ENCODE measurements at places on chromosomes 4 and X.

- no peak for DNase-seq
These were observed 2.2 kb downstream of the PCDH10 start for GRCh38 chr4:133151341-133151690.

- no peak for DNase-seq
These were observed 129.7 kb downstream of the FRAS1 start for GRCh38 chr4:78186597-78187543.

DNA sequence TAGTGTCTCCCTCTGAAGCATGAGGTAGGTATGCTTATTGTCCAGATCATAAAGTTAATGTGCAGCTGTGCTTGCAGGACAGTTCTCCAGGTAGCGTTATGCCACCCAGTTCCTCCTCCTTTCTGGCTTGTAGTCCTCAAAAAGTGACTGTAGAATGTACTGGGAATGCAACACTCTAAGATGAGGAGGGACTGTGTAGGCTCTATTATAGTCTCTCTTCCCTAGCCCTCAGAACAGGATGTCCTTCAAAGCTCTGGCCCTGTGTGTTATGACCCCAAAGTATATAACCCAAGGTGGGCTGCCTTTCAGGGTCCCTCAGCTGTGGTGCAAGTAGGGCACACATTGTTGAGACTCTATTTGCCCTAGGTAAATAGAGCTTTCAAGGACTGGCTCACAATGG lies 20.8 kb upstream of the MANBA start:
- no peak for DNase-seq

DNA sequence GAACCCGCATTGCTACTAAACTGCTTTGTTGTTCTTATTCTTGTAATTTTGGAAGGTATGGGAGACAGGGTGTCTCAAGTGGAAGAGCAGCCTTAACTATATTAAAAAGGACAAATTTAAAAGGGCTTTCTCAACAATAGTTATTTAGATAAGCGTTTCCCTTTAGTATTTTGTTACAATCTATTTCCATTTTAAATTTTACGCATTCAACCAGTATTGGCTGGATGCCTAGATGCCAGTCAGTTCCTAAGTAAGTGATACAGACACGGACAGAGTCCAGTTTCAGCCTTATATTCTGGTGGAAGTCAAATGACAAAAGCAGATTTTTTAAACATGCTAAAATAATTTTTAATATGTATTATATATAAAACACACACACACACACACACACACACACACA lies 28.3 kb downstream of the FAT1 start:
- no peak for DNase-seq

DNA sequence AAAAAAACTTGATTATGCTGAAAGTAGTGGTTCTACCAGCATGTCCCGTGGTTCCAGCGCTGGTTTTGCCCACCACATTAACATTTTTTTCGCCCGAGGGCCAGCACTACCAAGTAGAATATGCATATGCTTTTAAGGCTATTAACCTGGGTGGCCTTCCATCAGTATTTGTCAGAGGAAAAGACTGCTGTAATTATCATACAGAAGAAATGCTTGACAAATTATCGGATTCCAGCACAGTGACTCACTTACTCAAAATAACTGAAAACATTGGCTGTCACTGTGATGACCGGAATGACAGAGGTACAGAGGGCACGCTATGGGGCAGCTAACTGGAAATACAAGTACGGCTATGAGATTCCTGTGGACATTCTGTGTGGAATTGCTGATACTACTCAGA lies 34.6 kb downstream of the PRPS2 start:
- no peak for DNase-seq

- no peak for DNase-seq
These were observed 101.0 kb downstream of the HMX1 start for GRCh38 chr4:8770518-8771257.

- no peak for DNase-seq
These were observed 269.4 kb upstream of the FAT4 start for GRCh38 chr4:125045311-125045710.

DNA sequence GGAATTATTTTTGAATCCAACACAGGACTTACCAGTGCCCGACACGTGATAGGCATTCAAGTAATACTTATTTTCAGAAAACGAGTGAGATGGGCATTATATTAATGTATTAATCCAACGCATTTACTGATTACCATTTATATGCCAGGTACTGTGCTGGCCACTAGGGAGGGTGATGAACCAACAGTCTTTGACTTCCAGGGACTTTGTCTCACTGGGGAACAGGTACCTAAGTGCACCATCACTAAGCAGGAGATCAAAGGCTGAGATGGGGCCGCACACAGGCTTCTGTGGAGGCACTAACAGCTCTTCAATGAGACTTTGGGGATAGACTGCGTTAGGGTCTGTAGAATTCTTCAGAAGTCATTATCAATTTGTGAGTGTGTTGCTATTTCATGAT lies 5.7 kb upstream of the TADA2B start:
- no peak for DNase-seq

GRCh38 chr4:139319571-139319970 lies 17.3 kb upstream of the NDUFC1 start:
- no peak for DNase-seq

DNA sequence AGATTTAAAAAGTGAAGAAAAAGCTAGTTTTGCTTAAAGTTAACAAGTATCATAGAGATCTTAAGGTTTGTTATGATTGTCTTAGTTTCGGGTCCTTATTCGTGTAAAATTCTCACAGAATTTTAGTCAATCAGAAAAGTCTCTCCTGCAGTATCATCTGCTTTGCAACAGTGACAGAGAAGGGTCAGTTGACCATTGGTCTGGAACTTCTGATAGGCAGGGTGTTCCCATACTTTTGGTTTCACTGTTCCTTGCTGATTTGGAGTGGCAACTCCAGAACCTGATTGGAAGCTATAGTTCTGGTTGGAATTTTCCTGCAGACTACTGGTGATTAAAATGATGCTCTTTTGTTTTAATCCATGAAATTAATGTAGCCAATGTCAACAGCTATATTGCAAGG lies 1.8 kb downstream of the IL15 start:
- no peak for DNase-seq

DNA sequence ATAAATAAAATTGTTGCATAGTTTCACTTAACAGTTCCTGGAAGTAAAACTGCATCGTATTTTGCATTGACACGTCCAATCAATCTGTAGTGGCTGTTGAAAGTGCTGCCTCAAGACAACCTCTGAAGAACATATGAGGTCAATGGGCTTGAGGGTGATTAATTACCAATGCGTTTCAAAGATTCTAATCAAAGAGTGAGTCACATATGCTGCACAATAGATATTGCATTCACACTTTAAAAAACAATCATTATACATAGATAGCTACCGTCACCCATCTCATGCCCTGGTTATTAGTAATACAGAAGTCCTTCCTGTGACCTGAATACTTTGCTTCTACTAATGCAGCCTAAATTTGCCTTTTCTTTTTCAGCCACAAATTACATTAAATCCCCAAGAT lies 743.3 kb upstream of the SLIT2 start:
- DNase-seq = no peak

- DNase-seq = no peak
These were observed 28.8 kb upstream of the SETD7 start for GRCh38 chr4:139584784-139585183.

GRCh38 chr4:26557164-26557563 lies 26.7 kb upstream of the TBC1D19 start:
- DNase-seq = no peak

- DNase-seq = no peak
These were observed 118.8 kb downstream of the PDLIM5 start for GRCh38 chr4:94570558-94570957.

- no peak for DNase-seq
These were observed 7.3 kb upstream of the RAB9B start for GRCh38 chrX:103839404-103839803.

DNA sequence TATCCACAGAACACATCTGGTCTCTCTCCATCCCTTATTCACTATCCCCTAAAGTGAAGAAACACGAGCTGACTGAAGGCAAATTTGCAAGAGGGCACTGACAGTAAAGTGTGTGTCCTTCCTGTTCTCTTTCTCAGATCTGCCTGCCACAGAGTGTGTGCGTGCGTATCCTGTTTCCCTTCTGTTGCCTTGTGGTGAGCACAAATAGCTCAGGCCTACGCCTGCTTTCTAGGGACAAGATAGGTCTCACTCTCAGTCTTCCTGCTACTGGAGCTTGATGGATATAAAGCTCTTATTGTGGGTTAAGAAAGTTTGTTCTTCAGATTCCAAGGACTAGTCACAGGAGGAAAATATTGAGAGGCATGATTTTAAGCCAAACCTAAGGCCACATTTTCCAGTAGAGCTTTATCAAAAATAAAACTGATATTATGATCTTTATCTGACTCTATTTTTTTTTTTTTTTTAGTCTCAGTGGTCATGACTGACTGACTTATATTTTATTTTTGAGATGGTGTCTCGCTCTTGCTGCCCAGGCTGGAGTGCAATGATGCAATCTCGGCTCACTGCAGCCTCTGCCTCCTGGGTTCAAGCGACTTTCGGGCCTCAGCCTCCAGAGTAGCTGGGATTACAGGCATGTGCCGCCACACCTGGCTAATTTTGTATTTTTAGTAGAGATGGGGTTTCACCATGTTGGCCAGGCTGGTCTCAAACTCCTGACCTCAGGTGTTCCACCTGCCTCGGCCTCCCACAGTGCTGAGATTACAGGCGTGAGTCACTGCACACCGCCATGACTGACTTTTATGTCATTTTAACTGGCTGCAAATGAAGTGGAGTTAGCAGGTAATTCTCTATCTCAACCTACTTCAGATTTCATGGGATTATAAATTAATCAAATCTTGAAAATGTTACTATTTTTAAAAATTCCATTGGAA lies 140.3 kb upstream of the SH3RF1 start:
- DNase-seq = no peak

DNA sequence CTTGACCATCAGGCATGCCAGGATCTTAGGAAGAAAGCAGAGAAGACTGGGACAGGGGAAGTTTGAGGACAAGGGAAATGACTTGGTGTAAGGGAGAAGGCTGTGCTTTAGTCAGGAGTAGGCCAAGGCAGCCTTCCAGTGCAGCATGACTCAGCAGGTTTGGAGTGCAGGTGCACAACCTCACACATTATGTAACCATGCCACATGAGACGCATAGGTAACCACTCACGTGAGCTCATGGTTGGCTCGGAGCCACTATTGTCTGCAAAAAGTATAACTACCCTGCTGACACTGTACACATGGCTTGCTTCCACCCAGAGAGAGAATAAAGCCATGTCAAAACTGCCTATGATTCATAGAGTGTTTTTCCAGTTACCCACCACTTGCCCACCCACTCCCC lies 715.9 kb downstream of the SMARCA1 start:
- DNase-seq = no peak

DNA sequence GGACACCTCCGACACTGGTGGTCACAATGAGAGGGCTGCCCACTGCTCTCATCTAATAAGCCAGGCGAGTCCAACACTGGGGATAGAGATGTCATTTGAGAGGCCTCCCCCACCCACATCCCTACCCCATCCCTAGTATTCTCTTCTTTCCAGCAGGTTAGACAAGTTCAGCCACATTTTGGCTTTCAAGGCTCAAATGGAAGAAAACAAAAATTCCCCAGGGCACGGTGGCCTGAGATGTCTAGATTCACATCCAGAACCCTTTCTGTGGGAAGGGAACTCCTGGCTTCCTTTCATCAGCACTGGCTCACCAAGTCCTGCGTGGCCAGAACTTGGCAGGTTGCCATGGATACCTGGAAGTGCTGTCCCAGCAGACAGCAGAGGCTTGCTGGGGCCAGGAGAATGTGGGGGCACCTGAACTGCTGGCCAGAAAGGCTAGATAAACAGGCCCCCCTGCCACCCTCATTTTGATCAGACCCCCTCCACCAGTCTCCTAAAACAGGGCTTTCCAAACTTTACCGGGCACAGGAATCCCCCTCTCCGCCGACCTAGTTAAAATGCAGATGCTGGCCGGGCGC lies 1.3 kb upstream of the NYX start:
- DNase-seq = no peak

GRCh38 chr4:41360921-41361793 lies 104.4 kb downstream of the UCHL1 start:
- no peak for DNase-seq

- DNase-seq = no peak
These were observed 145.1 kb downstream of the APBB2 start for GRCh38 chr4:41069257-41069656.

GRCh38 chr4:15186149-15186548 lies 183.9 kb downstream of the CPEB2 start:
- no peak for DNase-seq

GRCh38 chrX:66638591-66639500 lies at the start of gene EDA2R:
TSS of gene EDA2R (minus strand) at chrX:66639078. CDS start at chrX:66616020, 23,058 bp downstream.
- DNase-seq = no peak

DNA sequence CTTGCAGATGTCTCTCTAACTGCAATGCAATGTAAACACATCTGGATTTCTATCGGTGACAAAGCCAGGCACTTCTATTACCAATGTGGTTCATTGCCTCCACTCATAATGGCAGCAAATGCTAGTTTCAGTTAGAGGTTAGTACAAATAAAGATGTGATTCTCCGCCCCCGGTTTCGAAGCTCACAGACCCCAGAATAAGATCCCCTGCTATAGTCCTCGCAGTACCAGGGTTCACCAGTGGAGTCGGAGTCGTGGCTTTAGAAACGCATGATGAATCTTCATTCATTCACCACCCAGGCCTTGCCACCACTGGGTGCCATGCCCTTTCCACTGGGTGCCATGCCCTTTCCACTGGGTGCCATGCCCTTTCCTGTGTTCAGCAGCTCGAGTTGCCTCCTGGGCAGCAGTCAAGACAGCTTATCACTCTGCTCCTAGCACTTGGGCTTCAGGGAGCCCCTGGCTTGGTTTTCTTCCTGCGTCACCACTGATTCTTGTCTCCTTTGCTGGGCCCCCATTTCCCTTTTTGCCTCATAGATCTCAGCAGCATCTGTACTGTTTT lies 3.5 kb upstream of the NAA10 start:
- no peak for DNase-seq

DNA sequence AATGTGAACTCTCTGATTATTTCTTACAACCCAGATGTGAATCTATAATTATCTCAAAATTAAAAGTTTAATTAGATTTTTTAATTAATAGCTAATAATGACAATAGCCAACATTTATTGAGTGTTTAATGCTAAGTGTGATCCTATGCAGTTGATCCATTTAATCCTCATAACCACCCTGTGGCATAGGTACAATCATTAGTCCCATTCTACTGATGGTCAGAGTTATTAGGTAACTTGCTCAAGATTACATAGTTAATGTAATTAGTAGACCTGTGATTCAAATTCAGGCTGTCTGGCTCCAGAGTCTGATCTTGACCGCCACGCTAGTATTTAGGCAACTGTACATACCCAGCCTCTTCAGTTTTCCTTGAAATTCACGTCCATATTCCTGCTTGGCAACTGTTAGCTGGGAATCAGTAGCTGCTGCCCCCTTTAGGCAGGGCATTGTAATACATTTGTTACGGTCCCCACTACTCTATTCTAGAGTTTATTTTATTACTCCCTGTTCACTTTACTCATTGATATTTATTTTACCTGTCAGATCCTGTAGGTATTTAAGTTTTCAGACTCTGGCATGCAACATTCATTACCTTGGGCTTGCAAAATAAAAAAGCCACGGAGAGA lies 20.6 kb upstream of the TEC start:
- DNase-seq = peak; percentile 68

DNA sequence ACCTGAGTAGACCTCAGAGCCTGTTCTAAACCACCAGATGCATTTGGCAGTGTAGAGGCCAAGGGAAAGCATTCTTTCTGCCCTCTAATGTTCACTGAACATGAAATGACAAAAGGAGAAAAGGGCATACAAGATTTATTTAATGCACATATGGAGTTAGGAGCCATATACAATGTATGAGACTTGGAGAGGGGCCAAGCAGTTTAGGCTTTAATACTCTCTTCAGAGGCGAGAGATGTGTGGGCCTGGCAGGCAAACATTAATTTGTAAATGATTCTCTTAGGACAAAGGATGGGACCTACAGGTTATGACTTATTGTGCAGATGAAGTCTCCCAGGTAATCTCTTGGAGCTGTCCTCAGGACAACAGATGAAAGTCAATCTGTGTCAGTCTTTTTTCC lies 631.9 kb downstream of the ADGRL3 start:
- no peak for DNase-seq

All from K562 (cell line).